ENCODE measurements at places on chromosomes 5 and 9. TPM values are rescaled to one million over a fixed set of nuclear protein-coding genes. Genes with fewer than 3 reads are reported as not detected.

GRCh38 chr9:72937545-72937944, 15.3 kb downstream of the ALDH1A1 start:
- no peak for DNase-seq
- H3K4me3 ChIP-seq: no peak overlapping the region
- H3K27ac ChIP-seq: no peak overlapping the region
- no peaks in the 10 kb centered on the region for H3K27me3 ChIP-seq
- H3K4me1 ChIP-seq: no peaks in the 10 kb centered on the region

DNA sequence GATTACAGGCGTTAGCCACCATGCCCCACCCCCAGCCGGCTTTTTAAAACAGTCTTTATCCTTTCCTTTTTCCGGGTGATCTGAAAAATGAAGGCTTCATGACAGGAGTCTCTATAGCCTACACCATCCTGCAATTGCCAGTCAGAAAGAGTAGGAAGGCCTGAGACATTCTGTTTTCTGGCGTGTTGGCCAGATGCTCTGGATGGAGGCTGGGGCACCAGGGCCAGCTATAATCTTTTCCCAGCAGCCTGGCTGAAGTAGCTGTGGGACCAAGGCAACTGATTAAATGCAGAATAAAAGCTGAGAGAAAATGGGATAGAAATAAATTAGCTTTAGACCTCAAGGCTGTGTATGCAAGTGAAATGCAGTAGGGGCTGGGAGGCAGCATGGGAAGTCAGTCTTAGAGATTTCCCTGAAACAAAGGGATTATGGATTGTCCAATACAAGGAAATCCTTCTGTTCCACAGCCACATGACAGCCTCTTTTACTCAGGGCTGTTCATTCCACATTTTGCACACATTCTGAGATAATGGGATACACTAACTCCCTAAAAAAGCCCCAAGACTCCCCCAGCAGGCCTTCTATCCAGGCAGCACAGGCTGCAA, 116.0 kb upstream of the LRRTM2 start:
- H3K27ac ChIP-seq: no peak overlapping the region
- DNase-seq: no peak
- H3K27me3 ChIP-seq: no peaks in the 10 kb centered on the region
- no peaks in the 10 kb centered on the region for H3K36me3 ChIP-seq
- no peaks in the 10 kb centered on the region for H3K4me1 ChIP-seq

GRCh38 chr5:26690511-26690910, 347.9 kb downstream of the CDH9 start:
- H3K27me3 ChIP-seq: no peaks in the 10 kb centered on the region
- H3K36me3 ChIP-seq: no peaks in the 10 kb centered on the region
- H3K27ac ChIP-seq: no peak overlapping the region
- H3K4me3 ChIP-seq: no peak overlapping the region
- H3K4me1 ChIP-seq: no peaks in the 10 kb centered on the region

GRCh38 chr9:83359039-83359438, 179.2 kb downstream of the FRMD3 start:
- no peaks in the 10 kb centered on the region for H3K27me3 ChIP-seq
- no peaks in the 10 kb centered on the region for H3K36me3 ChIP-seq
- DNase-seq: no peak
- H3K4me3 ChIP-seq: no peak overlapping the region
- H3K27ac ChIP-seq: no peak overlapping the region
- H3K4me1 ChIP-seq: no peaks in the 10 kb centered on the region

- no peaks in the 10 kb centered on the region for H3K27me3 ChIP-seq
- no peak for DNase-seq
- H3K4me3 ChIP-seq: no peak overlapping the region
- H3K4me1 ChIP-seq: peaks cover 26% of the 10 kb centered on the region
- H3K36me3 ChIP-seq: peaks cover 24% of the 10 kb centered on the region
Observed at GRCh38 chr5:177132136-177133095, 1.2 kb upstream of the NSD1 start.

DNA sequence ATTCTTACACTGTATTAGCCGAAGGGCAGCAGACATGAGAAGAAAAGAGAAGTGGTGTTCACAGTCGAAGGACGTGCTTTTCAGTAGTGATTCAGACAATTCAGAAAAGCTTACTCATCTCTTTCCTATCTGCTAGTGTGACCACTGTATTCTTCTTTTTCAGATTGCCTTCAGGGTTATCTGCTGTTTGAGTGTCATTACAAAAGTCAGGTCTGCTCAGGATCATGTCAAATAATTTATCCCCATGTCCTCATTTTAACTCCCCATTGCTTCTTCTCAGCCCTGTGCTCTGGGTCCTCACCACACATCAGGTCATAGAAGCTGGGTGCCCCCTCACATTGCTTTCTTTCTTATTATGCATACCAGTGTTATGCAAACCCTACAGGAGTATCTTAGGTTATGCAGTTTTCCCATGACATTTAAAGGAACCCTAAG, 394.0 kb downstream of the CETN3 start:
- no peaks in the 10 kb centered on the region for H3K4me1 ChIP-seq
- no peaks in the 10 kb centered on the region for H3K27me3 ChIP-seq
- H3K36me3 ChIP-seq: no peaks in the 10 kb centered on the region
- no peak for DNase-seq

GRCh38 chr5:141850786-141851185, 27.4 kb downstream of the PCDH1 start:
- peak; percentile 33 for DNase-seq
- H3K36me3 ChIP-seq: no peaks in the 10 kb centered on the region
- H3K27me3 ChIP-seq: no peaks in the 10 kb centered on the region
- peak overlapping the region; percentile 75 for H3K4me3 ChIP-seq

DNA sequence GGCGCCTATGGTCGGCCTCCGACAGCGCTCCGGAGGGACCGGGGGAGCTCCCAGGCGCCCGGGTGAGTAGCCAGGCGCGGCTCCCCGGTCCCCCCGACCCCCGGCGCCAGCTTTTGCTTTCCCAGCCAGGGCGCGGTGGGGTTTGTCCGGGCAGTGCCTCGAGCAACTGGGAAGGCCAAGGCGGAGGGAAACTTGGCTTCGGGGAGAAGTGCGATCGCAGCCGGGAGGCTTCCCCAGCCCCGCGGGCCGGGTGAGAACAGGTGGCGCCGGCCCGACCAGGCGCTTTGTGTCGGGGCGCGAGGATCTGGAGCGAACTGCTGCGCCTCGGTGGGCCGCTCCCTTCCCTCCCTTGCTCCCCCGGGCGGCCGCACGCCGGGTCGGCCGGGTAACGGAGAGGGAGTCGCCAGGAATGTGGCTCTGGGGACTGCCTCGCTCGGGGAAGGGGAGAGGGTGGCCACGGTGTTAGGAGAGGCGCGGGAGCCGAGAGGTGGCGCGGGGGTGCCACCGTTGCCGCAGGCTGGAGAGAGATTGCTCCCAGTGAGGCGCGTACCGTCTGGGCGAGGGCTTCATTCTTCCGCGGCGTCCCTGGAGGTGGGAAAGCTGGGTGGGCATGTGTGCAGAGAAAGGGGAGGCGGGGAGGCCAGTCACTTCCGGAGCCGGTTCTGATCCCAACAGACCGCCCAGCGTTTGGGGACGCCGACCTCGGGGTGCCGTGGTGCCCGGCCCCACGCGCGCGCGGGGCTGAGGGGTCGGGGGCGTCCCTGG, 561 bp downstream of the DAPK1 start:
- peak overlapping the region; percentile 99 for H3K27ac ChIP-seq
- DNase-seq: peak; percentile 72
- peaks cover 60% of the 10 kb centered on the region for H3K4me1 ChIP-seq
- H3K36me3 ChIP-seq: peaks cover 46% of the 10 kb centered on the region

DNA sequence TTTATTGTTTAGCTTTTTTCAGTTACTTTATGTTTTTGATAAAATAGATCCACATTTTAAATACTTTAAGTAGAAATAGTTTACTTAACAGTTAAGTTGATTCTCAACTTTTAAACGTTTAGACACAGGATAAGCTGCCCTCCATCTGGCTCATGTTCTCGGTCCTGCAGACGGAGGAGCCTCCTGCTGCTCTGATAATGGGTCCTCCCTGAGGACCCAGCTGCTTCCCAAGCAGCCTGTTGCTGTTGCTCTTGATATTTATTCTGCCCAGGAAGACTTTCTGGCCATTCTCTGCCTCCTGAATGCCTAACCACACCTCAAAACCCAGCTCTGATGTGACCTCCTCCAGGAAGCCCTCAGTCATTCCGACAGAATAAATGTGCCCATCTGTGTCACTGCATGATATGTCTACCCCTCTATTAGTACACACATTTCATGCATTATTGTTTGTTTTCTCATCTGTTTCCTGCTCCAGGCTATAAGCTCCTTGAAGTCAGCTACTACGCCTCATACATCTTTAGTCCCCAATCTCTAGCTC, 267.2 kb upstream of the MSX2 start:
- no peaks in the 10 kb centered on the region for H3K4me1 ChIP-seq
- H3K27ac ChIP-seq: no peak overlapping the region
- peak; percentile 47 for DNase-seq

DNA sequence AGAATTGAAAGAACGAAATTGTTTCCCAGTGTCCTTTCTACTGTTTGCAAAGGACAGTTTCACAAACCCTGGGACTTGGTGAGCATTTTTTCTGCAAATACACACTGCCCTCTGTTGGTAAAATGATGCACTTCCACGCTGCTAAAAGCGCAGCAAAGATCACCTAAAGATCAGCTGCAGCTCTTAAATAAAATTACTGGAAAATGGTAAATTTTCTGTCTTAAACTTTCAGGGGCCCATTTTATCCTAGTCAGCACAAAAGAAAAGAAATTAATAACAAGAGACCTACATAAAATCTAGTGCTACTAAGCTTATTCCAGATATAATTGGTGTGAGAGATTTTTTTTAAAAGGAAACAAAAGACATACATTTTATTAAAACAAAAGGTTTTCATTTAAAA, 566.0 kb downstream of the CAAP1 start:
- H3K27ac ChIP-seq: no peak overlapping the region
- no peaks in the 10 kb centered on the region for H3K27me3 ChIP-seq
- peak; percentile 33 for DNase-seq

- peaks cover 20% of the 10 kb centered on the region for H3K4me1 ChIP-seq
- H3K27me3 ChIP-seq: no peaks in the 10 kb centered on the region
- no peak for DNase-seq
- no peak overlapping the region for H3K4me3 ChIP-seq
Observed at GRCh38 chr5:147510885-147511284, 1.0 kb upstream of the DPYSL3 start.

DNA sequence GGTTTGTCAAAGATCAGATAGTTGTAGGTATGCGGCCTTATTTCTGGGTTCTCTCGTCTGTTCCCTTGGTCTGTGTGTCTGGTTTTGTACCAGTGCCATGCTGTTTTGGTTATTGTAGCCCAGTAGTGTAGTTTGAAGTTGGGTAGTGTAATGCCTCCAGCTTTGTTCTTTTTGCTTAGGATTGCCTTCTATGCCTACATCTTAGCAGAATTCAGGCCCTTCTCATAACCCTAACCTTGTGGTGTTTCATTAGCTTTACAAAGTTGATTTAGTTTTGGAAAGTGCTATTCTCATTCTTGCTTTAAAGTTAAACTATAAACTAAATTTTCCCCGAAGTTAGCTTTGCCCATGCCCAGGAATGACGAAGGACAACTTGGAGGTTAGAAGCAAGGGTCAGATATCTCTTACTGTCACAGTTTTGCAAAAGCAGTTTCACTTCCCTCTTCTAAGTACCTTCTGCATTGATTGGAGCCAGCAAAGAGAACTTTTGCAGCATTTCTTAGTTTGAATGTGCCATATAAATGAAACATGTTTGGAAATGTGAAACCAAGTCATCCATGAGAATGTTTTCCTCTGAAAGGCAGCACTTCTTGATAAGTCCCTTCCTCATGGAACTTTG, 274.3 kb upstream of the DMRT1 start:
- H3K36me3 ChIP-seq: no peaks in the 10 kb centered on the region
- H3K27ac ChIP-seq: no peak overlapping the region
- no peaks in the 10 kb centered on the region for H3K4me1 ChIP-seq
- H3K27me3 ChIP-seq: peaks cover 4% of the 10 kb centered on the region
- H3K4me3 ChIP-seq: no peak overlapping the region
- no peak for DNase-seq

GRCh38 chr5:61301341-61302199, 30.5 kb upstream of the ZSWIM6 start:
- H3K4me1 ChIP-seq: no peaks in the 10 kb centered on the region

DNA sequence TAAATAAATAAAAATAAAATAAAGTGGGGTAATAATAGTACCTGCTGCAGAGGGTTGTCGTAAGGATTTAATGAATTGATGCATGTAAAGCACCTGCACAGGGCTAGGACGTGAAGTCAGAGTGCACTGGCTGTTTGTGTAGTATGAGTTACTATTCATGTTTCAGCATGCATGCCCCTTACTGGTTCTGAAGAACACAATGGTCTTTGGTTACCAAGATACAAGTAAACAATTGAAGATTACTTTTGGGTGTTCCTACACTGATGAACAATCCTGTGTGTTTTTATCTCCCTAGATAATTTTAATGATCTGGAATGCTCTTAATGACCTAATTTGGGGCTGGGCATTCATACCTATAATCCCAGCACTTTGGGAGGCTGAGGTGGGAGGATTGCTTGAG, 23.2 kb upstream of the PRRC2B start:
- H3K27ac ChIP-seq: no peak overlapping the region
- DNase-seq: no peak
- no peak overlapping the region for H3K4me3 ChIP-seq

GRCh38 chr5:160926428-160926827, 74.4 kb upstream of the ATP10B start:
- H3K36me3 ChIP-seq: no peaks in the 10 kb centered on the region
- DNase-seq: peak; percentile 28
- H3K4me3 ChIP-seq: no peak overlapping the region
- peaks cover 4% of the 10 kb centered on the region for H3K27me3 ChIP-seq
- no peaks in the 10 kb centered on the region for H3K4me1 ChIP-seq
- no peak overlapping the region for H3K27ac ChIP-seq

GRCh38 chr9:88890546-88890945, 100.7 kb upstream of the S1PR3 start:
- DNase-seq: no peak
- no peaks in the 10 kb centered on the region for H3K4me1 ChIP-seq
- no peaks in the 10 kb centered on the region for H3K27me3 ChIP-seq
- no peaks in the 10 kb centered on the region for H3K36me3 ChIP-seq

DNA sequence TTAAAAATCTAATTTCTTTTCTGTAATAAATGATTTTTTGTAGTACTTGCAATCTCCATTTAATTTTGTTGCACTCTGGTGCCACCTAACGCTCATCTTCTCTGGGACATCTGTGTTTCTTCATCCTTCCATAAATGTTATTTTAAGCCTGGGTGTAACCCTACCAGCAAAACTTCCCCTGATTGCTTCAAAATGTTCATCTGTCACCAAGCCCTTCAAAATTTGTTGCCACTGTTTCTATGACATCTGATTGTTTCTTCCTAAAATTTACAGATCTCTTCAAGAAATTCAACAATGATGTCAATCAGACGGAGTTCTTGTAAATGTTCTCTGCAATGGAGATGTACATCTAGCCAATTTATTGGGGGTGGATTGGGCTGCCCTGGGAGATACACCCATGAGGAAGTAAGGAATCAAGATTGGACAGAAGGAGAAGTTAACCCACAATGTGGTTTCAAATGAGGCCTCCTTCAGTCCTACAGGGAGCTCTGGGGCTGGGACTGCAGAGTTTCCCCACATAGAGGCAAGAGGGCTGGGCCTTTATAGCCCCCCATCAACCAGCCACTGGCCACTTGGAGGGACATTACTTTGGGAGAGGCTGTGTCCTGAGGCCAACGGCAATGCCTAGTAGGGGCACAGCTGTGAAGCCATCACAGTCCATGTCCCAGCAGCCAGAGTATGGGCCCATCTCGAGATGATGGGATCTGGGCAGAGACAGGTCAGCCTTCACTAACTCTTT, 23.3 kb downstream of the MCTP1 start:
- no peak overlapping the region for H3K27ac ChIP-seq
- H3K4me3 ChIP-seq: no peak overlapping the region
- no peaks in the 10 kb centered on the region for H3K4me1 ChIP-seq
- H3K36me3 ChIP-seq: no peaks in the 10 kb centered on the region

CDK7 gene
- 32.7 TPM for total RNA-seq

ROPN1L gene
- total RNA-seq: 0.39 TPM

SMU1 gene
- 31.2 TPM for total RNA-seq

NTNG2 gene
- 3.0 TPM for total RNA-seq

IRX4 gene
- not detected for total RNA-seq

ZFP2 gene
- 0.24 TPM for total RNA-seq
